Neural progenitor cell (in vitro differentiated cells): ENCODE measurements at places on chromosomes 11 and 22. TPM values are rescaled to one million over a fixed set of nuclear protein-coding genes. Genes with fewer than 3 reads are reported as not detected.
A peak's percentile ranks its signal among the peaks of the same experiment; 100 is the strongest.

Gene OR52I1
- total RNA-seq = not detected in 2 replicates

Gene NTM
- 4.3 and 6.0 TPM in 2 replicates for total RNA-seq

Gene CRYBB1
- total RNA-seq = 0.53 TPM in 1 of 2 replicates, not detected in the other

Gene IGF2
- 0.45 and 3.3 TPM in 2 replicates for total RNA-seq

- DNase-seq = no peak
Measured at GRCh38 chr11:126956635-126957034, 43.9 kb downstream of the KIRREL3 start.

- DNase-seq = no peak
Measured at GRCh38 chr11:7892059-7892699, 38.9 kb downstream of the OR10A6 start.

GRCh38 chr22:45006111-45006963 is 3.5 kb downstream of the PHF21B start:
- DNase-seq = no peak

DNA sequence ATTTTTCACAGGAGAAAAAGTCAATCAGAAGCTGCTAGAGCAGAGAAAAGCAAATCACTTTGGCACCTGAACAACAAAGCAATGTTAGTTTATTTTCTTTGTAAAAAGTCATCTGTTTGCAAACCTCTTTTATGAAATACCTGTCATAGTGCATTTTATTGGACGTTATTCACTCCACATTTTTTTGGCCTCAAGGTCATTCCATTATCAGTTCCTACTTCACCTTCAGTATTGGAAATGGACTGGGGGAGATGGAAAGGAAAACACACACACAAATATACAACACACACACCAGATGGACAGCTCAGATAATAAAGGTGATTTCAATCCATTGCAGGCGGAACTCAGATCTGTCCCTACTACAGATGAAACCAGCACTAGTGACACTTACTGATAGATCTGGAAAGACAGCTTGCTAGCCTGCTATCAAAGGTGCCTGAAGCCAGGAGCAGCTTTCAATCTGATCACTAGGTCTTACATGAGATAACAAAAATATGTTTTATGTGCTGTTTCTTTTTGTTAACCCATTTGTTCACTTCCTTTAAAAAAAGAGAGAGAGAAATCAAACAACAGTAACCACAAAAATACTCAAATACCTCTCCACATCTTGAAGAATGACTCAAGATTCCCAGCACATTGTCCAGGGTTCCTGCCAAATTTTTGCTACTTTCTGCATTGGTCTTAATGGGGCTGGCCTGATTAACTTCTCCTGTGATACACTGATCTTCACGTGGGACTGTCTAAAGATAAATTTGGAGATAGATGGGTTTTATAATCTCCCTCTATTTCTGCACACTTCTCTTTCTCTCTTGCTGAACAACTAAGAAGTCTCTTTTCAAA is 844.3 kb upstream of the TENM4 start:
- no peak for DNase-seq

GRCh38 chr11:61609000-61609979 is 28.4 kb upstream of the SYT7 start:
- DNase-seq = peak; percentile 43

DNA sequence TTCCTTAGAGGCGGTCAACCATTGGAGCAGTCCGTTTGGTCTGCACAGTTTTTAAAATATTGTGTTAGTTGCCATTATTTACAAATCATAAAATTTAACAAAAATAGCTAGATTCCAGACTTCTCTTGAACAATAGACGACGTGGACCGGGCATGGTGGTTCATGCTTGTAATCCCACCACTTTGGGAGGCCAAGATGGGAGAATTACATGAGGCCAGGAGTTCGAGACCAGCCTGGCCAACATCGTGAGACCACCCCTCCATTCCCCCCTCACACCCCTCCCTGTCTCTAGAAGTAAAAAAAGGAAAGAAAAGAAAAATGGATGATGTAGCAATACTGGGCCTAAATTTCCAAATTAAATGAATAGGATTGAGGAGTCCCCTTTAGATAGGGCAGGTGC is 965 bp downstream of the SLC37A2 start:
- DNase-seq = no peak

DNA sequence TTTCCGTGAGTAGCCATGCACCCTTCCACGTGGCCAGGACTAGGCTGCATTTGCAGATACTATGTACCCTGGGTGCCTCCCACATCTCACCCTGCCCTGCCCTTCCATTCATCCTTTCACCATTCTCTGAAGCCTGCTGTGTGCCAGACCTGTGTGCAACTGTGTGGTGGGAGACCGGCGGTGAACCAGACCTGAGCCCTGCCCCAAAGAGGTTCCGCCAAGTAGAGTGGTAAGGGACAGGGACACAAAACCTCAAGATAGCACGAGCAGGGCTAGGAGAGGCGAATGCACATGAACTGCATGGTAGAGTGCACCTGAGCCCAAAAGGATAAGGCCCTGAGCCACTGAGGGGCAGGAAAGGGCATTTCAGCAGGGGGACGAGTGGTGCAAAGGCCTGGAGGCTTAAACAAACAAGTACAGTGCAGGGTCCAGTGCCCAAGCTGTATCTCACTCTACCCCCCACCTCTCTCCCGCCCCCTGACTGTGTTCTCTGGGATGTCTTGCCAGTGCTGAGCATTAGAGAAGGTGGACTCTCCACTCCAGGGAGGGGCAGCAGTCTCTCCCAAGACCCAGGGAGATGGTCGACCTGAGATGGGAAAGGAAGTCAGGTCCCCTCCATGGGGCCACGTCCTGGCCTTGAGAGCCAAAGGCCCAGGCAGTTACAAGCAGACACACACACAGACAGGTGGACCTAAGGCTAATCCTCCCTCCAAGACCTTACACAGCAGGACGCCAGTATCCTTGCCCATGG is 14.1 kb upstream of the ARAP1 start:
- no peak for DNase-seq

DNA sequence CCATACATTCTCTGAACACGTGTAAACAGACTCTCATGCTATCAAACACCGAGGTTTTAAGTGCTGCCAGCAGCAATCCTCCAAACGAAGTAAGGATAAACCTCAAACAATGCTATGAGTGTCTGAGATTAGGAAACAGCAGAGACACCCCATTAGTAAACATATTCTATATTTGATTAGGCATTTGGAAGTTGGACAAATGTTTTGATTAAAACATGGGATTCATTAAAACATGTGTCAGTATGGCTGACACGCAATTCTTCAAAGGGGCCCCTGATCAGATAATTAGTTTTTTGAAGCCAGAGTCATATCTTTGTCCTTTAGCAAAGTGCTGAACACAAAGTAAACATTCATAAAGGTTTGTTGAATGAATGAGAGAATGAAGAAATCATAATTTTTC is 33.2 kb upstream of the BLID start:
- DNase-seq = no peak

- no peak for DNase-seq
Measured at GRCh38 chr22:19275919-19276600, 15.5 kb downstream of the CLTCL1 start.
